ENCODE measurements at places on chromosomes 1 and 21. TPM values are rescaled to one million over a fixed set of nuclear protein-coding genes. Genes with fewer than 3 reads are reported as not detected.

The KIF2C gene
- 0.82 TPM for total RNA-seq

The AK2 gene
- total RNA-seq, result 25.6 TPM

DNA sequence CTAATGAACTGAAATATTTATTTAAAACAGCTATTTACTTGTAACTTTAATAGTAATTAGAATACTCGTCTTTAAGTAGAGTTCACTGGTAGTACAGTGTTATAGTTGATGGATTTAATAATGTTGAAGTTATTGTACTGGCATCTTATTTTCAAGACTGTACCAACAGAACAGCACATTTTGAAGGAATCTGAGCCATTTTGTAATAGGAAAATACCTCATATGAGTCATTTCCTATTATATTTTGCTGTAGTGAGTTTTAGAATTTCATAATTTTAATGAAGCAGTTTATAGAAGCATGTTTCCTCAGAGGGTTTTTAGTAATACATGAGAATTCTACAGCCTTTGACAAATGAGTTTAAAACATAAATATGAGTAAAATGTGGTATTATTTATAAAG is 258.3 kb downstream of the OLFM3 start:
- no peak for DNase-seq

DNA sequence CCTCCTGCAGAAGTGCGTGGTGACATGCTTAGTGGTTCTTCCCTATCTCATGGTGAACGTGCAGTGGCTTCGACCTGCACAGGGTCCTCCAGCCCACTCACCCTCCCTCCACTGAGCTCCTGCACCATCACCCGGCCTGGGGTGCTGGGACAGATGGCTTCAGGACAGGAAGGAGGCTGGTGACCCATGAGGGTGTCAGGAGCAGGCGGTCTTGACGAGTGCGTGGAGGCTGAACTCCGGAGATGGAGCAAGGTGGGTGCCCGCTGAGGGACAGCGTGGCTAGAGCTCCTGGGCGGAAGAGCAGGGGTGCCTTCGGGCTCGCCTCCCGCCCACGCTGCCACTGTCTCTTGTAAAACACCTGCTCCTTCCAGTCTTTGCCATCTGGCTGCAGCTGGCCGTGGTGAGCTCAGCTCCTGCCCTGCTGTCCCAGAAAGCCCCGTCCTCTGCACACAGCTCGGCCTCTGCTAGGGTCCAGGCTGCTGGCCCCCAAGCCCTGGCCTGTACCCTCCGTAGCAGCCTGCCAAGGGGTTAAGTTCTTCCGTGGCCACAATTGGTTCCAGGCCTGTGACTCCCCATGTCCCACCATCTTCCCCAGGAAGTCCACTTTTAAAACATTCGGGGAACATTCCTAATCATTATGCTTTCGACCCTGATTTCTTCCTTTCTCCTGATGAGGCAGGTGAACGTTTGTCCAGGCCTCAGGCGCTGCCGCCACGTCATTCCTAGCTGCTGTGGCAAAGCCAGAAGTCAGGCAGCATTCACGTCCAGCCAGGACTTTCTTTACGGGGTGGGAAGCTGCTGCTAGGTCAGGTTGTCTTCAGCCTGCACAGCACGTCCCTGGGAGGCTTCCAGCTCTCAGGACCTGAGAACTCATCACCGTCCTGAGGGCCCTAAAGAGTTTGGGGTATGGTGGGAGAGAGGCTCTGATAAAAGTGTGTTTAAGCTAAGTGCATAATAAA is 8.1 kb downstream of the KRTAP10-1 start:
- no peak for DNase-seq

DNA sequence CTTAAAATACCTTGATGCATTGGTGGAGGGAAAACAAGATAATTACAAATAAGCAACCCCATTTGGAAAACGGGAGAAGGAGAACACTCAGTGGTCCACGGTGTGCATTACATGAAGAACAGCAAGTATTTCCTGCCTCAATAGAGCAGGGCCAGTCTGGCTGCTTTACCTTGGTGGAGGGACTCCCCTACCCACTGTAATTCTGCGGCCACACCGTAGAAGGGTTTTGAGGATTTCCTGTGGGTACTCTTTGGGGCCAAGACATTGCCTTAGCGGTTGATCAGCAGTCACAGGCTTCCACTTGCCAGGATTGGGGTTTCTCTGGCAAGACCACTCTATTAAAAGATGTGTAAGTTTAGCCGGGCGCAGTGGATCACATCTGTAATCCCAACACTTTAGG is 16.3 kb upstream of the TMEM54 start:
- DNase-seq, result no peak
